Occipital lobe (tissue), 3 donors: ENCODE measurements at places on chromosomes 3 and 15.

DNA sequence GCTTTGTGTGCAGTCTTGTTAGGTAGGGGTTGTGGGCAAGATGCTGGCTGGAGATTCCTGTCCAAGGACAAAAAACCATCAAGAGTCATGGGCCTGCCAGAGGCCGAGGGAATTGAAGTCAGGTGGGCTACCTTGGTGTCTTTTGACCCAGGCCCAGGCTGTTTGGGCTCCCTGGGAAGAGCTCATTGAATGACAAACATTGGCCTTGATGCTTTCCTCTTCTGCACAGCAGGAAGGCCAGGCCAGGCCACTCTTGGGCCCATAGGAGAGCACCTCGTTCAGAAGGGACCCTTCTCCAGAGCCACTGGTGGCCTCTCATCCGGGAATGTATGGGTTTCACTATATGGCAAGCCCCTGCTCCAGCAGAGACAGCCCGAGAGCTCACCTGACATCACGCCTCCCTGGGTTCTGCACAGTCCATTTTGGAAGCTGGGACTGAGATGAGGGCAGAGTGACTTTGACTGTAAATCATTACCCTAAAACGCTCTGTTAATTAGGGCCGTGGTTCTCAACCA lies 169.1 kb downstream of the NSMCE3 start:
- no peak for DNase-seq

- DNase-seq = no peak
These were observed 32.3 kb downstream of the EXOG start for GRCh38 chr3:38528457-38528856.

DNA sequence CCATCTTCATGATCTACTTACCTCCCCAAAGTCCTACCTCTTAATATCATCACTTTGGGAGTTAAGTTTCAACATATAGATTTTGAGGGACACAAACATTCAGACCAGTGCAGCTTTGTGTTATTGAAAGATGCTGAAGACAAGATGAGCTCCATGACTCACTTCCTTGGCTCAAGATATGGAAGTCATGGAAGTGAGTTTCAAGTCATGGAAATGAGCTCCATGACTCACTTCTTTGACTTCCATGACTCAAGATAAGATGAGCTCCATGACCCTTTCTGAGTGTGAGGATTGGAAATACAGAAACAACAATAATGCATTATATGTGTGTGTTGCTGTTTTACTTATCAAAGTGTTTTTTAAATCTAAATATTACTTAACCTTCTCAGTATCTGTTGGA lies 170.2 kb upstream of the TPRG1 start:
- DNase-seq = no peak

GRCh38 chr3:31832551-31832950 lies 148.5 kb downstream of the OSBPL10 start:
- DNase-seq = no peak

GRCh38 chr3:167783781-167784180 lies 48.3 kb downstream of the SERPINI1 start:
- DNase-seq = peak; percentile 25

DNA sequence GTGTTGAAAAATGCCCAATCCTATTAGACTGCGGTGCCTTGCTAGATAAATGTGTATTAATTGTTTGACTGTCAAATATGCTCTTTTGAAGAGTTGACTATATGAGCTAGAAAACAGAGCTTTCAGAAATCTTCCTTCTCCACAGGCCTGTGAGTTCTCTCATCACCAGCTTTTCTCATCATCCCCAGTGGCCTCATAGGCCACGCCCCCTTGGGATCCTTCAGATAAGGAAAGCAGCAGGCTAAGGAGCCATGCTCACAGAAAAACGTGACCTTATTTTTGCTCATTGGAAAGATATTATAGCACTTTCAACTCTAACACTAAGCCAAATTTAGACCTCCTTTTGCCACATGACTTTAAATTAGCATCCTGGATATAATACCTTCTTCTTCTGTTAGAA lies 514.4 kb upstream of the ARRDC4 start:
- DNase-seq = no peak

DNA sequence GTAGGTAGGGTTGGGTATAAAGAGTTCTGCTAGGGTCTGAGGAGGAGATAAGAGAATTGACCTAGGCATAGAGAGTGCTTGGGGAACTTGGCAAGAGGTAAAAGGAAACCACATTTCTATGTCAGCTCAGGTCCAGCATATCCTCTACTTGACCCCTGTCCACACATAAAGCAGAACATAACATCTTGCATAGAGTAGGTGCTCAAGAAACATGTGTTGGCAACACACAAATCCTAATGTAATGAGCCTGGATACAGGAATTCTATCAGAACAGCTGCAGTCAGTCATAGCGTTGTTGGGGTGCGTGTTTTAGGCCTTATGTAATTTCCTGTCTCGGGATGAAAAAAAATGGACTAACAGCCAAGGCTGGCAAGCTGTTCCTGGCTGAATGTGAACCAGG lies 35.0 kb upstream of the PLCL2 start:
- no peak for DNase-seq

GRCh38 chr15:43508991-43509659 lies 8.3 kb upstream of the MAP1A start:
- DNase-seq = no peak

- no peak for DNase-seq
These were observed 453.8 kb downstream of the RAP2B start for GRCh38 chr3:153615863-153616262.

DNA sequence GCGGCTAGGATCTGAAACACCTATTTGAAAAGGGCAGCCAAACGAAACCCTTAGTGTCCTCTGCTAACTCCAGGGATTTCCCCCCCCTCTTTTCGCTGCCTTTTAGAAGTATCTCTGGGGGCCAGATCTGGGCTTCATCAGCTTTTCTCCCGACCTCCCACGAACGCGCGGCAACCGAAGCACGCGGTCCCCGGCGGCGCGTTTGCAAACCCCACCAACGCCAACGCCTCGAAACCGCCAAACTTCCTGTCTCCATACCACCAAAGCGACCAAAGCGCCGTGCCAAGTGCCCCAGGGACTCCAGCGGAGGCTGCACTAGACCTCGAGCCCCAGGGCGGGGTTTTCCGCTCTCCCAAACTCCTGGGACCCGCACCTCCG lies 155.8 kb upstream of the FRMD4B start:
- no peak for DNase-seq

- no peak for DNase-seq
These were observed 87.6 kb downstream of the FOXP1 start for GRCh38 chr3:71495708-71496472.

GRCh38 chr15:81146466-81146865 lies 12.4 kb downstream of the CFAP161 start:
- no peak for DNase-seq

GRCh38 chr15:40923551-40923950 lies 5.6 kb upstream of the DLL4 start:
- no peak for DNase-seq
